NCI-H2107 (cell line): ENCODE measurements at places on chromosomes 1 and 21.

- no peak for DNase-seq
Measured at GRCh38 chr1:110188035-110188618, 22.0 kb upstream of the KCNC4 start.

GRCh38 chr1:229272164-229273158 lies 1.6 kb downstream of the RAB4A start:
- no peak for DNase-seq

GRCh38 chr1:10861822-10862221 lies 65.4 kb upstream of the CASZ1 start:
- no peak for DNase-seq

- no peak for DNase-seq
Measured at GRCh38 chr1:6471086-6471969, 5.4 kb upstream of the TNFRSF25 start.

DNA sequence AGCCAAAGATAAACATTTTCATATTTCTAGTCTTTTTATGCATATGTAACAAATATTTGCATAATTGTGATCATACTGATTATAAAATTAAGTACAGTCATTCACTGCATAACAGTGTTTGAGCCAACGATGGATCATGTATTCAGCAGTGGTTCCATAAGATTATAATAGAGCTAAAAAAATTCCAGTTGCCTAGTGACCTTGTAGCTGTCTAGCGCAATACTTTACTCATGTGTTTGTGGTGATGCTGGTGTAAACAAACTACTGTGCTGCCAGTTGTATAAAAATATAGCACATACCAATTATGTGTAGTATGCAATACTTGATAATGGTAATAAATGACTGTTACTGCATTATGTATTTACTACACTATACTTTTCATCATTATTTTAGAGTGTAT lies 2.1 kb upstream of the S100A10 start:
- DNase-seq: no peak

DNA sequence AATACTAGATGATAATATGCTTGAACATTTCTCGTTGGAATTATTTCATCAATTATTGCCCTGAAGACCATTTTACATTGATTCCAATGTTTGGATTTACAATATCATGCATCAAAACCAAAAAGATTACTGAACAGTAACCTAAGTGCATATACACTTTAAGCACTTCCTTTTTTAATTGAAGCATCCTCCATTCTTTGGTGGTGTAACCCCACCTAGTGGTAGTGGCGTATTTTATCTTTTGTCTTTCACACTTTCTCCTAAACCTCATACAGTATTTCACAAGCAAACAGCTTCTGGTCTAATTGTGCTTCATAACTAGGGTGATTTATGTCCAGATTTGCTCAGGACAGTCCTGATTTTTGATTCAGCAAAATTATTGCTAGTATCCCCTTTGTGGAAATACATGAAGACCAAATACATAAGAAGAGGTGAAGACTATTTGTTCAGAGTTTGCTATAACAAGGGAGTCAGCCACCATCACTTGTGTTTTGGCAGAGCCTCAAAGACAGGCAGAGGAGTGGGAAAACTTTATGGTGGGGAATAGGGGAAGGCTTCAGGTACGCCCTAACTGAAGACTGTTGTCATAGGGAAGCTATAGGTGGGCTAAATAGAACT lies 3.4 kb upstream of the NVL start:
- peak; percentile 49 for DNase-seq
